Activated T-cell treated with anti-CD3 and anti-CD28 coated beads, Interleukin-2, amount 50 U/mL, for 72 hours (primary cell): ENCODE measurements at places on chromosomes 11 and 22.
A peak's percentile ranks its signal among the peaks of the same experiment; 100 is the strongest.

DNA sequence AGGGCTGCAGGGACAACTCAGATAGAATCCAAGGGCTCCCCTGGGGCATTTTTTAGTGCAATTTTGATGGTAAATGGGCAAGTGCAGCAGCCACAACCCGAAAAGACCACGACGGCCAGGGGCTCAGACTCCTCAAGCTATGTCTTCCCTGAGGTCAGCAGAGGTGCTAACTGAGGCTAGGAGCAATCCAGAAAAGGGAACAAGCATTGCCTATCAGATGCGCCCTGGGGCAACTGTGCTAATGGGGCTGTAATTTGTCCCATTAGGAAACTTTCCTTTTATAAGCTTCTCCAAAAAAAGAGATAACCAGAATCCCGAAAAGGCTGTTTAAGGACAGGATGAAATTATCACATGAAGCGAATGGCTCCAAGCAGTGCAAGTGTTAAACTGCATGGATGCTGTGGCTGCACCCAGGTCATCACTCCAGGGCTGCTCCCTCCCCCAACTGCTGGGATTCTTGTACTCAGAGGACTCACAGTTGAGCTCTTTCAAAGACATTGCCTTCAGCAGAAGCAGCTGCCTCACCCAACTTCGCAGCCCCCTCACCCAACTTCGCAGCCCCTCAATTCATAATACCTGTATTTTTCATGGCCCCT lies 2.8 kb upstream of the CD3E start:
- DNase-seq: no peak

DNA sequence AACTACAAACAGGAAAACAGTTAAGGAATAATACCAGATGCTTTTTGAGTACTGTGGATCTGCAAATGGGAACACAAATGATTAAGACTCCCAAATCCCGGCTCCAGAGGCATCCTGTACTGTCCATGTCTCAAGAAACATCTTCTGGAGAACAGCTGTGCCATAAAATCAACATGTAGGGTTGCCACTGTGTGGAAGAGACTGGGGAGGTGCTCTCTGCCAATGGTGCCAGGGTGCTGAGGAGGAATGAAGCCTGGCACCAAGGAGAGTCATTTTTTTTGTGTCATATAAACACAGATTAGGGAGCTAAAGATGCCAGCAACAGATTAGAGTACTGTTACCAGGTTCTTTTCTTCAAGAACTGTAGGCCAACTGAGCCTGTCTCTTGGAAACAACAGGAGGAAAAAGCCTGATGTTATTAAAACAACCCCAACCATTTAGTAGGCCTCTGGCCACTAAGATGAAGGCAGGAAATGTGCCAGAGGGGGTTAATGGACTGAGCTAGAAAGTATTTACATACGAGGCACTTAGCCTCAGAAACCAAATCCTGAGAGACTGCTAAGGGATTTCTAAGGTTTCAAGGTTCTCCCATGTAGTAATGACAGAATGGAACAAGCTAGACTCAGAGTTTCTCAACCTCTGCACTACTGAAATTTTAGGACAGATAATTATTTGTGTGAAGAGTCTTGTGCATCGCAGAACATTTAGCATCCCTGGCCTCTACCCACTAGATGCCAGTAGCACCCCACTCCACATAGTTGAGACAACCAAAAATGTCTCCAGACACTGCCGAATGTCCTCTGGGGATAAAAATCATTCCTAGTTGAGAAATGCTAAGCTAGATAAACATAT lies 54.6 kb upstream of the CHRM4 start:
- no peak for DNase-seq

GRCh38 chr22:48098243-48098920 lies 1335.9 kb downstream of the TBC1D22A start:
- peak; percentile 20 for DNase-seq

- DNase-seq: no peak
Measured at GRCh38 chr11:86627776-86628455, 44.5 kb downstream of the ME3 start.

DNA sequence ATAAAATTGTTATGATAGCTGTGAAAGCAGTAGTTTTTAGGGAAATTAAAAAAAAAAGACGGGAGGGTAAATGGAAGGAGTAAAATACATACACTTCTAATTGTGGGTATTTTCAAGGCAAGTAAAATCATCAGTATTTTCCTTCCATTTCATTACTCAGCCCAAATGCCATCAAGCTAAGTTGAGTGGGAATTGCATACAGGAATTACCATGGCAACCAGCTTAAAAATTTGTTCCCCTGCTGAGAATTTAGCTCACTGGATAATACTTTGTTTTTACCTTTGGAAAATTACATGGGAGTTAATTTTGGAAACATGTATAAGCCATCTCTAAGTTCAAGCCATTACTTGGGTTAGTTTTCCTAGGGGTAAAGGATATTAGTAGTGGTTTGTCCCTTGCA lies 1873.4 kb downstream of the LRRC4C start:
- no peak for DNase-seq

- no peak for DNase-seq
Measured at GRCh38 chr11:58980159-58980843, 41.0 kb downstream of the GLYATL1 start.

GRCh38 chr11:75576499-75576918 lies 14.5 kb downstream of the SERPINH1 start:
- DNase-seq: no peak

GRCh38 chr11:130413405-130414106 lies 14.9 kb downstream of the ADAMTS8 start:
- DNase-seq: peak; percentile 9

DNA sequence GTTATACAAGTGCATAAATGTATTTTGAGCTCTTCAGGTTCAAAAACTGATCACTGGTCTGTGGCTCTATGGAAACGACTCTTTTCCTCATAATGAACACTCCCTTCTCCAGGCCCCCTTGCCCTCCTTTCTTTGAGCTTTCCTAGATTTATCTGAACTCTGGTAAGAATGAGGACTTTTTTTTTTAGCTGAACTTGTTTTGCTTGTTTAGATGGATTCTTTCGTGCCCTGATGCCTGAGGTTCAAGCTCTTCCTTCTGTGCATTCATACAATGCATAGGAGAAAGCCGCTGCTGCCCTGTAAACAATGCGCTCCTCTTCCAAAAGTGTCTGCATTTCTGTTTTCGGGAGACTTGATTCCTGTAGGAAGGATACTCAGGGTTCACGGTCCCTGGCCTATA lies 205.1 kb downstream of the TENM4 start:
- DNase-seq: no peak

DNA sequence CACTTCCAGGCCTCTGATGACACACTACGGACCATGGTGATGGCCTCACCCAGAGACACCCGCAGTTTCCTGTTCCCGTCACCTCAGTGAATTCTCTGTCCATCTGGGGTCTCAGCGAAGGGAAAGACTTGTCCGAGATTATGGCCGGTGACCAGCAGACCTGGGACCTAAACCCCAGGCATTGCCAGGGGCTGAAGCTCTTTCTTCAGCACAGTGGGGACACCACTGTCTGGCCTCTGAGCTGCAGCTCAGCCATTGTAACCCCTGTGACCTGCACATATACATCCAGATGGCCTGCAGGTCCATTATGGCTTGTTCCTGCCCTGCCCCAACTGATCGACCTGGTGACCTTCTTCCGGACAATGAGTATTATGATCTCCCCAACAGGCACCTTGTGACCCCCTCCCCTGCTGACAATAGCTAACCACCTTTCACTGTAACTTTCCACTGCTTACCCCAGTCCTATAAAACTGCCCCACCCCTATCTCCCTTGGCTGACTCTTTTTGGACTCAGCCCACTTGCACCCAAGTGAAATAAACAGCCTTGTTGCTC lies 22.3 kb downstream of the CBX7 start:
- DNase-seq: no peak

DNA sequence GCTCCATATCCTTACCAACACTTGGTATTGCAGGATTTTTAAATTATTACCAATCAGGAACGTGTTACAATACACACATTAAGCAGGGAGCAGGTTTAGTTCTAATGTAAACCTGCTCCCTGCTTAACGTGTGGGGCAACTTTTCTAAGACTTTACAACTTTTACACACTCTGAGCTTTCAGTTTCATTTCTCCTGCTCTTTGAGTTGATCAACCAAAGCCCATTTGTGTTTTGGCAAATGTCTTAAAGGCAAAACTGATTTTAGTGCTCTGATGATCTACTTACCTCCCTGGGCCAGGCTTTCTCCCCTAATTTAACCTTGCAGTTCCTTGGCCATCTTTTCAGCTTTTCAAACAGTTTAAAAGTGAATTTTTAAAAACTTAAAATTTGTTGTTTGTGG lies 70.9 kb downstream of the ZBTB44 start:
- DNase-seq: no peak

DNA sequence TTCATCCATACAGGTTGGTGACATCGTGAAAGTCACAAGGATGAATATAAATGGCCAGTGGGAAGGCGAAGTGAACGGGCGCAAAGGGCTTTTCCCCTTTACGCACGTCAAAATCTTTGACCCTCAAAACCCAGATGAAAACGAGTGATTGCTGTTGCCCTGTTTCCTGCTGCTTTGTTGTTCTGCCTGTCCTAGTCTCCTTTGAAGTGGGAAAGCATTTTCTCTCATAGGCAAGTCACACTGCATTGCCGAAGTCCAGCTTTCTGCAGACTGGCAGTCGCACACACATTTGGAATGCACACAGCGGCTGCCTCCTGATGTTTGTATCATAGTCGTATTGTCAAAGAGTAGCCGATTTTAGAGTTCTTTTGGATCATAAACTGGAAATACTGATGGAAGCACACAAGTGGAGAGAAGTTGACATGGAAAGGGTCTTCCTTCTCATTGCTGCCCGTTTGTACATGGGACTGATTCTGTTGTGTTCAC lies 17.3 kb upstream of the AIFM3 start:
- DNase-seq: no peak

GRCh38 chr11:112864672-112865071 lies 96.5 kb upstream of the NCAM1 start:
- DNase-seq: no peak

GRCh38 chr11:131356206-131356605 lies 14.2 kb upstream of the NTM start:
- DNase-seq: no peak

- DNase-seq: no peak
Measured at GRCh38 chr11:2843551-2843950, 42.0 kb downstream of the CDKN1C start.

DNA sequence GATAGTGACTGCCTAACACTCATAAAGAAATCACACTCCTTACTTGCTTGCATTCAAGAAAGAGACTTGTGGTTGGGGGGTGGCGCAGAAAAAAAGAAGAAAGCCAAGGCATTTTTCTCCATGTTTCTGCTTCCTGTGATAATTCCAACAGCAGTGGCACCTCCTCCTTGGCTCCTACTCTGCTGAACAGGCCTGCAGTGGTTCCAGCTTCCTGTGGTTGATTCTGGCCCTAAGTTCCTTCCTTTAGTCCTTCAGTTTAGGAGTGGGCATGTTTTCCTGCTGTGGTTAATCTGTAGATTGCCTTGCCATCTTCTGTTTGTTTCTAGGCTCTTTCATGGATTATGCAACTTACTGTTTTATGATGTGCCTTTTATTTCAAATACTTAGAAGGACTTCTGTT lies 940.4 kb downstream of the DLG2 start:
- no peak for DNase-seq

- DNase-seq: no peak
Measured at GRCh38 chr22:20940904-20941385, 23.7 kb downstream of the CRKL start.

DNA sequence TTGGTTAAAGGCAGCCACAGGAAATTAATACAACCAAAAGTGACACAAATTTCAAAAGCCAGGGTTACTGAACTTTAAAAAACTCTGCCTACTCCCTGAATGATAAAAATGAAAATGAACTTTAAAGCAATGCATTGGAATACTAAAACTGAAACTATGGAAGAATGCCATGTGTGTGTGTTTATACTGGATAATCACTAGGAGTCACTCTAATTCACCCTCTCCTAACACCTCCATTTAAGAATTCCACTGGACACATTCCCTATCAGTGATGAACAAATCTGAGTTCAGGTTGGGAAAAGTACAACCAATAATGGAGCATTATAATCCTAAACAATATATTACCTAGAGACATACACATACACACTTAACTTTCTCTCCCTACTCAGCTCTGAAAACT lies 27.5 kb upstream of the PLAAT3 start:
- DNase-seq: no peak

DNA sequence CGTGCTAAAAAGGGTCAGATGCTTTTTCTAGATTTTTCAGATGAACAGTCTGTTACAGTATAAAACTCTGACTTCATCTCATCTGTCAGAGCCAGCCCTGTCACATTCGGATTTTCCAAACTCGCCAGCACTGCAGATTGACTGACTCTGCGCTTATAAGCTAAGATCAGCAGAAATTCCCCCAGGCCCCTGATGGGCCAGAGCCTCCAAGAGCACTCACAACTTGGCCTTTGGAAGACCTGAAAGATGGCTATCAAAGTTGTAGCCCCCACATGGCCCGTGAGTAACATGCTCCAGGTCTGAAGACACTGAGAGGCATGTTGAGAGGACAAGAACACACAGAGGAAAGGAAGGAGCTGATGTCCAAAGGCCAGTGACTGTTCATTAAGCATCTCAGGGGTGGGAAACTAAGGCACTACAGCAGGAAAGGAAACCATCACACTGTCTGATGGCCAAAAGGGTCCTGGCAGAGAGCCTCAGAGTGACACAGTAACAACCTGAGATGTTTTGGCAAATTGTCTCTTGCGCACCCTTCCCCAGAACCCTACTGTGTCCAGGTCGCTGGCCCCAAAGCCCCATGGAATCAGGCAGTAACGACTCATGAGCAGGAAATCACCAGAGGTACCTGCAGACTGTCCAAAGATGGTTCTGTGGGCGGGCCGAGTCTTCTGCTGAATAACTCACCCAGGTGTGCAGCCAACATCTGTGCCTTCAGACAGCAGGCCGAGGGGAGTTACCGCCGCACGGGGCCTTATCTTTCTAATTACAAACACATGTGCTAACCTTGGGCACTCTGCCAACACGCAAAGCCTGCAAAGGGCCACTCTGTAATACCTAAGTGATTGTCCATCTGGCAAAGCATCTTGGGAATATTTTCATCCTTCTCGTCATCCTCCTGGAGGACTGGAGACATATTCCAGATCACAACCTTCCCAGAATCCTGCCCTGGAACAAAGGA lies 23.6 kb downstream of the HIRA start:
- DNase-seq: no peak

DNA sequence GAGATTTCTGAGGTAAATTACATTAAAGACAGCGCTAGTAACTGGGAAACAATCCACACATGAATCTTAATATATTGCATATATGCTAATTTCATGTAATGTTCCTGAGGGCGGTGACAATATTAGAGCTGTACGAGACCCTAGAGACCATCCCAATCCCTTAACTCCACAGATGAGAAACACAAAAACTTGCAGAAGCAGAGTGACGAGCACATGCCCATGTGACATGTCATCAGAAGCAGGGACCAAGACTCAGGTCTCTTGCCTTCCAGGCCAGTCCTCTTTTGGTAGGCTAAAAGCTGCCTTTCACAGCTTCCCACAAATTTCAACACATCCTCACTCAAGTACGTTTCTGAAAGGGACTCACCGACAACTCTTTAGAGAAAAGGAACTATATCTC lies 11.8 kb downstream of the MAPK1 start:
- no peak for DNase-seq

GRCh38 chr11:71068963-71069362 lies 183.4 kb downstream of the SHANK2 start:
- no peak for DNase-seq
